ENCODE measurements at places on chromosomes 6 and 20. TPM values are rescaled to one million over a fixed set of nuclear protein-coding genes. Genes with fewer than 3 reads are reported as not detected.

Gene FAM217B
- 4.3 TPM for total RNA-seq

GRCh38 chr20:36339646-36340592, 33.8 kb downstream of the DLGAP4 start:
- DNase-seq, result no peak

Gene FKBP1C
- total RNA-seq, result 4.4 TPM

Gene RBM12
- 42.5 TPM for total RNA-seq

DNA sequence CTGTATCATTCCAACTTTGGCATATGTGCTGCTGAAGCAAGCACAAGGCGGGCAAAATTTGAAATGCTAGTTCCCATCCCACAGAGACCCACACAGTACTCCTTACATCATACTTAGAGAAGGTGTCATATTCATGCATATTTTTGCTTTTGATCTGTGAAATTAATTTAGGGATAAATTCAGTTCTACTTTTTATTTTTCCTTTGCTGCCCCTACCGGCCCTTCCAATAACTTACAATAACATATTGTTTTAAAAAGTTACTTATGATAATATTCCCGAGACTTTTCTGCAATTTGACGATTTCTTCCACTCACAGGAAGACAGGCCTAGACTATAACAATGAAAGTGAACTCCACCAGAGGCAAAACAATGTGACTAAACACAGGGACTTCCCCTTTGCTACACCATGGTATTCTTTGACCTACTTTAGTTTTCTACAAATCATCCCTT, 35.0 kb downstream of the SESN1 start:
- peak; percentile 95 for DNase-seq

GRCh38 chr6:22830463-22830862, 261.1 kb downstream of the HDGFL1 start:
- no peak for DNase-seq

Gene OXT
- total RNA-seq, result not detected

DNA sequence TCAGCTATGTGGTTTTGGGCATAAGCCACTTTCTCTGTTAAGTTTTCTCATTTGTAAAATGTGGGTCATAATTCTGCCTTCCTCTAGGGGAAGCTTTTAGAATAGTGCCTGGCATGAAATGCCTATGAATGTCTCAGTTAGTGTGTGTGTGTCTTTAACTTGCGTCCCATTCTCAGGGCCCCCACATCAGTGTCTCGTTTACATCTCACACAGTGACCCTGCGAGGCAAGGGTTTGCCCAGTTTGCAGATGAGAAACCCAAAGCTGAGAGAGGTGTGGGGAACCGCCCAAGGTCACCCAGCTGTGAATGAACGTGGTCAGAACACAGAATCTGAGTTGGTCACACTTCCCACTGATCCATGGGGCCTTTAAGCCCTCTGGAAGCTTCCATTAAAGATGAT, 14.1 kb downstream of the DYNLRB1 start:
- DNase-seq, result no peak

Gene DNPH1
- total RNA-seq, result 31.5 TPM

GRCh38 chr6:37548067-37548674, 48.5 kb upstream of the CCDC167 start:
- no peak for DNase-seq

DNA sequence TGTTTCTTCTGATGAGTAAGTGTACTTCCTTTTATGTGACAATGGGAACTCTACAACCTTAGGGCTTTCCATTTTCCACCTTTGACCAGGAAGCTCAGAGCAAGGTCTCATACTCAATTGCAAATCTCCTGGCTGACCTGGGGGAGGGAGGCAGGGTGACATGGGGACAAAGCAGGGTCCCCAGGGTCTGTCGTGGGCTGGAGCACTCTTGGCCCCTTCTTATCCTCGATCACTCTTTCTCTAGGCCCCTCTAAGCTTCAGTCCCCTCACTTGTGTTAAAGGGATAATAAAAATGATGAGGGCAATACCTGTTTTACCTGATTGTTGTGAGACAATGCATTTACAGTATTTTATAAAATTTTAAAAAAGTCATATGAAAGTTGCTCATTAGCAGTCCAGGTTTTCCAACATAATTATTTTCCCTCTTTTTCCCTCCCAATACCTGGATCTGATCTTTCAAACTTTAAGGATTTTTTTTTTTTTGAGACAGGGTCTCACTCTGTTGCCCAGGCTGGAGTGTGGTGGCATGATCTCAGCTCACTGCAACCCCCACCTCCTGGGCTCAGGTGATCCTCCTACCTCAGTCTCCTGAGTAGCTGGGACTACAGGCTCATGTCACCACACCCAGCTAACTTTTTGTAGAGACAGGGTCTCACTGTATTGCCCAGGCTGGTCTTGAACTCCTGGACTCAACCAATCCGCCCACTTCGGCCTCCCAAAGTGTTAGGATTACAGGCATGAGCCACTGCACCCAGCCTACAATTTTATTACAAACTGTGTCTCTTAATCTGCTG, 8.4 kb upstream of the FAM83C start:
- DNase-seq, result no peak

GRCh38 chr6:86724695-86725094, 212.6 kb upstream of the HTR1E start:
- no peak for DNase-seq

DNA sequence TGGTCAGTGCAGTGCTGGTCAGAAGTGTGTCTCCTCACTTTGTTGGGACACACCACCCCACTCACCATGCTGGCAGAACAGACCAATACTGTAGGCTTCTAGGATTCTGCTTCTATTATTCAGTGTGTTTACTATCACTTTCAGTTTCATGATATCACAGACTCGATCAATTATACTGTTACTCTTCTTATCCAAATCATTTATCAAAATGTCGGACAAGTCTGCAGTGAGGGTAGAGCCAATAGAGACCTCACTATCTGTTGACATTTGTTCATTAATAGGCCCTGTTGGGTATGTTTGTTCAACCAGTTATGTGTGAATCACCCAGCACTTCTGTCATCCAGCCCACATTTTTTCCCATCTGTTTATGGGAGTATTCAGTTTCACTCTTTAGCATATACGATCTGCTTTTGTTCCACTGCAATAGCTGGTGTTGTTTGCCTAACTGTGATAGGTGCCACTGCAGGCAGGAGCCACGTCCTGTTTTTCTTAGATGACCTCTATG, 140.1 kb downstream of the NRN1 start:
- DNase-seq, result peak; percentile 58

Gene LTV1
- total RNA-seq, result 17.0 TPM

GRCh38 chr6:128376952-128377503, 143.4 kb downstream of the PTPRK start:
- no peak for DNase-seq

Gene GATA5
- total RNA-seq, result not detected

Gene IYD
- not detected for total RNA-seq

DNA sequence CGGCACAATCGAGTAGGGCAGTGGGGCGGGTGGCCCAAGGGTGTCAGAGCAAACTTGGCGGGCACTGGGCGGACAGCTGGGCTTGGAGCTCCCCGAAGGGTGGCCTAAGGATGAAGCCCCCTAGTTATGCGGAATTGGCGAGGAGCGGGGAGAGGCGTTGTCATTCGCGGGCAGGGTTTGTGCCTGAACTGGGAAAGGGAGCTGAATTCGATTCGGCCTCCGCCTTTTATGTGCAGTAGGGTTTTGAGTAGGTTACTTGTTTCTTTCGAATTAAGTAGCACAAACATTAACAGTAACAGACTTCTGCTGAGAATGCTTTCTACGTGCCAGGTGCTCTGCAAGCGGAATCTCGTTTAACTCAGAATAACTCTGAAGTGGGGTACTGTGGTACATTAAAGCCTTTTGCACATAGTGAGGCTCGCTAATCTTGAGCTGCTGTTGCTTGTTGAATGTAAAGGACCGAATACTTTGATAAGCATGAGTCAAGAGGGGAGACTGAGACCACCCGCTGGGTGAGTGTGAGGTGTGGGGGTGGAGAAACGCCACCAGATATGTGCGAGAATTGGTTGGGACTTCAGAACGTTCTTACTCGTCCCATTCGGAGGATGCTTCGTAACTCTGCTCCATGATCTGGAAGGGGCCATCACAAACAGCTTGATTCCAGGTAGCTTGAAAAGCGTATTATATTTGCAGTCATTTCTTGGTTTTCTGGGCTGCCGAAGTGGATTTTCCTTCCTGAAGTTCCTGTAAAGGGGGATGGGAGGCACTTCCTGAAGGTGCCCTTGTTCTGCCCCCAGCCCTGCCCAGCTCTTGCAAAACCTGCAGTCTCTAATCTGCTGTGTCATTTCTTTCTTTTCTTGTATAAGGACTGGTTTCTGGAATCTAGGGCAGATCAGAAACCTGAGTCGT, 833 bp downstream of the RAB5IF start:
- DNase-seq, result peak; percentile 41

Gene EPB41L1
- total RNA-seq, result 21.1 TPM

DNA sequence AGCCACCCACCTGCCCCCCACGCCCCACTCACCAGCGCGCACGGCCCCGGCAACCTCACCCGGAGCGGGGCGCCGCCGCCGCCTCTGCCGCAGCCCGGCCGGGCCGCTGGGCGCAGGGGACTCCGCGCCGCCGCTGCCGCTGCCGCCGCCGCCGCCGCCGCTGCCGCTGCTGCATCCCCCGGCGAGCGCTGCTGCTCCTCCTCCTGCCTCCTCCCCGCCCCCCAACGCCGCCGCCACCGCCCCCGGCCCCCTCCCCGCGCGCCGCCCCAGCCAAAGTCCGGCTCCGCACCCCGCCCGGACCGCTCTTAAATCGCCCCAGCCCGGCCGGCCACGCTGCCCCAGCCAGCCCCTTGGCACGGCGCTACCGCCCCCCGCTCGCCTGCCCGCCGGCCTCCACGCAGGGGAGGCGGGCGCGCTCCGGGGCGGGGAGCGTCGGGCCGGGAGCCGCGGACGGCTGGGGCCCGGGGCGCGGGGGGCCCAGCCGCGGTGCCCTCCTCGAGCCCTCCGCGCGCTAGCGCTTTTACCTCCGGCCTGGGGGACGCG, at the start of gene SULF2:
Gene SULF2, minus strand, starts transcription at position 171 of the 543 bp plus-strand sequence. CDS start 28,118 bp downstream, outside the sequence.
- peak; percentile 62 for DNase-seq

Gene NEDD9
- 158 TPM for total RNA-seq

DNA sequence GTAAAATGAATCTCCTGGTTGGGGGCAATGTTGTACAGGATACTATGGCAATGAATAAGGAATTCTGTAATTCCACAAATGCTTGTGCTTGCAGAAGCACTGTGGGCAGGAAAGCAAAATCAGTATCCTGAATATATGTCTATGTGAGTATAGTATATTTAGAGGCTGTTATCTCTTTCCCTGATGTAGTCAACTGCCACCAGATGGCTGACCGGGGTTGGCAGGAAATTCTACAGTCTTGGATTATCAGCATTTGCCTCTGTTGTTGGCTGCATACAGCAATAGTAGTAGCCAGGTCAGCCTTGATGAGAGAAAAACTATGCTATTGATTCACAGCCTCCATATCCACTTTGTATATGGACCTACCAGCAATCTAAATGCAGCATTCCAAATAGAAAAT, 425.1 kb upstream of the JAG1 start:
- DNase-seq, result peak; percentile 42

Gene SLX4IP
- total RNA-seq, result 4.3 TPM

DNA sequence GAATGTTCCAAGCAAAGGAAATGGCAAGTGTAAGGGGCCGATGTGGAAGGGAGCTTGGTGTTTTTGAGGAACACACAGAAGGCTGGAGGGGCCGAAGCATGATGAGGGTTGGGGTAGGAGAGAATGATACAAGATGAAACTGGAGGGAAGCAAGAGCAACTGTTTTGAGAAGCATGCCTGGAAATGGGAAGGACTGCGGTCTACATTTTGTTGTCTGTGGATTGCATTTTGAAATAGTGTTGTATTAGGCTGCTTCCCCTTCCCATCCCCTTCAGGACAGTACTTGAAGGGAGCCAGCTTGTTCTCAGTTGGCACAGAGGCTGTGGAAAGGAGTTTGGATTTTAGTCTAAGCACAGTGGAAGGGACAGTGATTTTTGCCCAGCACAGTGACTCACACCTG, 2.2 kb downstream of the TM9SF4 start:
- DNase-seq, result no peak

Gene LZTS3
- total RNA-seq, result 6.1 TPM

DNA sequence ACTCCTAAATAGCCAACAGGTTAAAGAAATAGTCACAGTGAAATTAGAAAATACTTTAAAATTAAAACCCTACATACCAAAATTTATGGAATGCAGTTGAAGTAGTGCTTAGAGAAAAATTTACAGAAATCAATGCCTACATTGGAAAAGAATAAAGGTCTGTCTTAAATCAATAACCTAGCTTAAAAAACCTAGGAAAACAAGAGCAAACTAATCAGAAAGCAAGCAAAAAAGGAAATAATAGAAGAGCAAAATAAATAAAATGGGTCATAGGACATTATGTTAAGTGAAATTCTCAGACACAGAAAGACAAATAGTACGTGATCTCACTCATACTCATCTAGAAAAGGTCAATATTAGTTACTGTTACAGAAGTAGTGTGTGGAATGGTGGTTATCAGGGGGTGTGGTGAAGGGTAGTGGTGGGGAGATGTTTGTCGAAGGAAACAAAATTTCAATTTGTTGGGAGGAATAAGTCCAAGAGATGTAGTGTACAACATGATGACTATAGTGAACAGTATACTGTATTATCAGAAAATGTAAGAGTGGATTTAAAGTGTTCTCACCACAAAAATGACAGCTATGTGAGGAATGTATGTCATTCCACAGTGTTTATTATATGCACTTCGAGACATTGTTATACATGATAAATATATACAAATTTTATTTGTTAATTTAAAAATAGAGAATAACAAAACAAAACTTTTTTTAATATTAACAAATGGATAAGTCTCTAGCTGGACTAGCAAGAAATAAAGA, 423.6 kb downstream of the CDH26 start:
- DNase-seq, result no peak

- no peak for DNase-seq
Measured at GRCh38 chr6:38909015-38909730, 139.4 kb upstream of the GLP1R start.

- no peak for DNase-seq
Measured at GRCh38 chr6:103139377-103139776, 1720.3 kb downstream of the HACE1 start.

- no peak for DNase-seq
Measured at GRCh38 chr6:109396046-109396718, 13.9 kb upstream of the CD164 start.

- peak; percentile 97 for DNase-seq
Measured at GRCh38 chr6:12324099-12324498, 33.9 kb downstream of the EDN1 start.

Gene ARFRP1
- 46.9 TPM for total RNA-seq

GRCh38 chr6:104957301-104958177, 632 bp downstream of the LIN28B start:
- no peak for DNase-seq

- DNase-seq, result no peak
Measured at GRCh38 chr20:25323496-25324246, 67.0 kb downstream of the ABHD12 start.

Gene ATP9A
- total RNA-seq, result 39.7 TPM

GRCh38 chr6:132712366-132712765, 1.5 kb downstream of the VNN1 start:
- DNase-seq, result peak; percentile 2

Data from dermis blood vessel endothelial cell (primary cell).